ENCODE measurements at places on chromosomes 4 and X.

DNA sequence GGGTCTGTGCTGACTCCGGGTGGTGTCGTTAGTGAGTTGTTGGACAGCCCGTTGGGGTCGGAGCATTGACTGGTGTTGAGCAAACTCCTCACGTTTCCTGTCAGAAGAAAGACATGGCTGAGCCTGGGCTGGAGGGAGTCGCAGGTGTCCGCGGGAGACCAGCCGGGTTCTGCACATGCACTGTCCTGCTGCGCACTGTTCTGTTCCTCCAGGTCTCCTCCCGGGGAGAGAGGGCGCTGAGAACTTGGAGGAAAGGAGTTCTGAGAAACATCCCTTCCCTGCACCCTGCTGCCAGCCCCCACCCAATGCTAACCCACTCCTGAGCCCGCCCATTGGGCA lies 1.1 kb downstream of the ZNF141 start:
- DNase-seq, result no peak

GRCh38 chrX:2243913-2244460 lies 256.8 kb downstream of the DHRSX start:
- peak; percentile 92 for DNase-seq

GRCh38 chr4:10006231-10006600 lies 15.1 kb downstream of the SLC2A9 start:
- peak; percentile 22 for DNase-seq

DNA sequence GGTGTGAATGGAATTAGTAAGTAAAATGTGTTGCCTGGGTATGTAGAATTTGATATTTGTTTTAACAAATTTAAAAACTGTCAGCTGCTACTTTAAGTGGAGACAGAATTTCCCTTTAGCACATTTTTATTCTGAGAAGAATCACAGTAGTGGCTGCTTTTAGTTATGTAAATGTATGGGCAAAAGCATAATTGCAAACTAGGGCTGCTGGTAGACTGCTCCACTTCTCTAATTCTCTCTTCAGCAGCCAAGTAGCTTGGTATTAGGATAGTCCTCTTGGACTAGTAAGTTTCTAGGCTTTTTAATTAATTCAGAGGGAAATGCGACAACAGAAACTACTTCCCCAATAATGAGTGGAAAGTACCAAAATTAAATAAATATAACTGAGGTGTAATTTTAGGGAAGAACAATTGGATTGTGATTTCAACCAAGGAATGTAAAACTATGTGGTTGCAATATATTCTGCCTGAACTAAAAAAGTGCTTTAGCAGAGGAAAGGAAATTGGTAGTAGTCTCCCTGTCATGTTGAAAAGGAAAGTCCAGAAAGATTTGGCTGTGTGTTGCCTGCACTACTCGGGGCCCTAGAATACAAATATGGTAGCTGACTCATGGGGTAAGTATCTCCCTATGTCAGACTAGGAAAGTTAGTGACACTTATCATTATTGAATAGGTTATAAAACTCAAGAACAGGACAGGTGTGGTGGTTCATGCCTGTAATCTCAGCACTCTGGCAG lies 9.2 kb upstream of the EIF4E start:
- DNase-seq, result peak; percentile 36

- no peak for DNase-seq
Measured at GRCh38 chr4:124642846-124643245, 69.7 kb downstream of the ANKRD50 start.

DNA sequence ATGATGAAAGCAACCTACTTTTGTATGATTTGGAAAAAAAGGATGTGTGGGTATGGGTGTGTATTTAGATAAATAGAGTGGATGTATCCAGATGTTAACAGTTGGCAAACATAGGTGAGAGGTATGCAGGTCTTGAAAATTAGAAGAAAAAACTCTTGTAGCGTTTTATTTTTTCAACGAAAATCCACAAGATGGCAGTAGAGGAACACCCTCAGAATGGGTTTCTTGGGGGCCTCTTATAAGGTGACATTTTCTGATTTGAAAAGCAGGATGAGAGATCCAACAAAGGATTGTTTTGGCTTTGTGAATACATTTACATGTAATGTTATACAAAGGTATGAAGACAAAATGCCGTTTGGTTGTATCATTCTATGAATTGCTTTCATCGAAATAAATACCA lies 68.3 kb downstream of the FMR1NB start:
- DNase-seq, result peak; percentile 26

DNA sequence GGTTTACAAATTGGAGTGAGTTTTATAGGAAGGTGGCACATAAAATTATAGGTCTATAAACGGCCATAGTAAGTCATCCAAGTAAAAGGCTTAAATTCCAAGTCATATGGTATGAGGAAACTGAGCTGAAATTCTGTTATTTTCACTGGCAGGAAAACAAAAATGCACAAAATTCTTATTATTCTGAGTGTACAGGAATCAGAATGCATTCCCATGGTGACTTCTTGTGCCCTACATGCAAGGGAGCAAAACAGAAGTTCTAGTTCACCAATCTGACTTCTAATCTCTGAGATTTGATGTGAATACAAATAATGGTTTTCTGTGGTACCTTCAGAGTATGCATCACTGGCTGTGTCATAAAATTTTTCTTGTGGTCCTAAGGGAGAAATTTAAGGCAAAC lies 102.9 kb downstream of the CLCN4 start:
- DNase-seq, result peak; percentile 55

DNA sequence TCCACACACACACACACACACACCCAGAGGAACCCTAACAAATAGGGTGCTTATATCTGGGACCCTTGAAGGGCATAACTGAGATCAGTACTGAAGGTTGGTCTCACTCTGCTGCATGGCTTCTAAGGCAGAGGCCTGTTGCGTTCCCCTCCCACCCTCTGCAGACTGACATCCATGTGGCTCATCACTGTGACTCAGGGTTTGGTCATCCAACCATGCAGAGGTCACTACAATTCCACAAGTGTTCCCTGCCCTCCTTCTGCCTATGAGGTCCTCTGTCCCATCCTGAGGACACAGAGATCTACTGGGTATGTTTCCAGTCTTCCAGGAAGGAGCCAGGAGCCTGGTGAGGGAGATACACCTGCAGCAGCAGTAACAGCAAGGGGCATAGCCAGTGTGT lies 55.8 kb downstream of the XAGE2 start:
- peak; percentile 39 for DNase-seq

DNA sequence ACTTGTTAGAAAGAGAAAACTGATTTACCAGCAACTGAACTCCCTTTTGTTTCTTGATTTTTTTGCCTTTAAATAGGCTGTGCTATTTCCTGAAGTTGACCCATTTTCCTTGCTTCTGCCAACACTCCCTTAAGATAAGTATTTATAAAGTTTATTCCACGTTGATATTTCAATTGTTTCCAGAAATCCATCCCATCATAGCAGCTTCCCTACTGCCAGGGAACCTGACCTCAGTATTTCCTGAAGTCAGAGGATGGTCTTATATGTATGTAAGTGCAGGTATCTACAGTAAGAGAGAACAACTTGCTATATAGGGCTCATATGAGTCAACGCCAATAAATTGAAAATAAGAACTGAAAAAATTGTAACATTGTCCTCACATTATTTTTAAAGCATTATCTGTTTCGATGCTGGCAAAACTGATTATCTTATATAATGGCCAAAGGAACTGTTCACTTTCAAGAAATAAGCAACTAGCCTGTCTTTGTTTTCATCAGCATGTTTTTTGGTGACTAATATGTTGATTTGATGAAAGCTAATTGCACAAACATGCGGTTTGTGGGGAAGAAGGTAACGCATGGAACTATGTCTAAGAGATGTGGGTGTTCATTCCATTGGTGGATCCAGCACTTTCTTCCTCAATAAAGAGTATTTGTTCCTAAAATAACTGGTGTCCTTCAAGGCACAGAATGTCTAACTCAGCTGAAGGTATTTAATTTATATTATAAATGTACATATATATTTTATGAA lies 4.7 kb downstream of the LIMCH1 start:
- DNase-seq, result no peak

DNA sequence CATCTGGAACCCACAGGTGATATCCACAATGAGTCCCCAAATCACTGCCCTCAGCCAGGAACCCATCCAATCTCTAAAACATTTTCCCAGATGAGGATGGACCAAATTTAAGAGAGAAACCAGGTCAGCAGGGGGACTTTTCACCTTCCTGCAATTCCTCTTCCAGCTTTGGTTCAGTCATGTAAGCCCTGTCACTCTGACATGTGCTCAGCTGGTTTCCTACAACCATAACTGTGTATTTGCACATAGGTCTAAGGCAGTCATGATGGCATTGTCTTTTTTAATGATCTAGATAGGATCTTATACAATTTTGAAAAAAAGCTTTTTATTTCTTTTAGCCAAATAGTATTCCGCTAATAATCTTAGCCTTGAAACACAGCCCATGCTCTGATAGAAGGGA lies 6.5 kb downstream of the CXXC4 start:
- DNase-seq, result no peak

GRCh38 chr4:100609810-100610209 lies 92.0 kb upstream of the EMCN start:
- no peak for DNase-seq

- no peak for DNase-seq
Measured at GRCh38 chr4:97653701-97654100, 489.6 kb downstream of the STPG2 start.

- no peak for DNase-seq
Measured at GRCh38 chr4:148270630-148271029, 171.6 kb downstream of the NR3C2 start.

- peak; percentile 99 for DNase-seq
Measured at GRCh38 chr4:54082168-54082567, 17.8 kb upstream of the CHIC2 start.

GRCh38 chr4:86592553-86593249 lies 1.4 kb upstream of the PTPN13 start:
- peak; percentile 52 for DNase-seq

- no peak for DNase-seq
Measured at GRCh38 chr4:44662623-44663005, 11.2 kb upstream of the YIPF7 start.

GRCh38 chr4:54659313-54659712 lies 1.6 kb downstream of the KIT start:
- DNase-seq, result no peak

GRCh38 chrX:75603833-75604232 lies 81.0 kb upstream of the ZDHHC15 start:
- no peak for DNase-seq

DNA sequence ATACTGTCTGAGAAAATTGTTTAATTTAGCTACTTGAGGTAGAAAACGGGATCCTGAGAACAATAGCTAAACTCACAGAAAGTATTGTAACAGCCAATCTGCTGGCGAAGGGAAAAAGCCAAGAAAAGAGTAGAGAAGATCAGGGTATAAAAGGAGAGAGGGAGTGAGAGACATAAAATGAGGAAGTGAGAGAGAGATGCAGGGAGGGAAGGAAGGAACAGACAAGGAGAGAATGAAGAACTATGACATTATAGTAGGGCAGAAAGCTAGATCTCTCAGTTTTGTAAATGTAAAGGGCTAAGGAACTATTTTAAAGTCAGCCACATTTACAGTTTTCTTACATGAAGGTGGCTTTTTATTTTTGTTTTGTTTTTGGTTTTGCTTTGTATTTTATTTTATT lies 1.6 kb upstream of the GIMD1 start:
- no peak for DNase-seq

DNA sequence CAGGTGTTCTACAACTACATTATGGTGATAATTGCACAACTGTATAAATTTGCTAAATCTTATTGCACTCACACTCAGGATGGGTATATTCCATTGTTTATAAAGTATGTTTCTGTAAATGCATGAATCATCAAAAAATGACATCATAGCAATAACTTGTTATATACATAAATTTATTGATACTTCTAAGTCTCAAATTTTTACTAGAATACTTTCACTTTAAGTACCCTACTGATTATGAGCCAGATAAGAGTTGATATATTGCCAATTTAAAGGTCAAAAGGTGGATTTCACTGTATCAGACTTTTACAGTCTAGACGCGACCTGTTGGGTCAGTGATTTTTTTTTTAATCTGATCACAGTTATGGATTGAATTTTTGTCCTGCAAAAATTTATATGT lies 37.4 kb upstream of the MTMR1 start:
- no peak for DNase-seq

GRCh38 chrX:20029728-20030127 lies 38.9 kb upstream of the BCLAF3 start:
- no peak for DNase-seq

DNA sequence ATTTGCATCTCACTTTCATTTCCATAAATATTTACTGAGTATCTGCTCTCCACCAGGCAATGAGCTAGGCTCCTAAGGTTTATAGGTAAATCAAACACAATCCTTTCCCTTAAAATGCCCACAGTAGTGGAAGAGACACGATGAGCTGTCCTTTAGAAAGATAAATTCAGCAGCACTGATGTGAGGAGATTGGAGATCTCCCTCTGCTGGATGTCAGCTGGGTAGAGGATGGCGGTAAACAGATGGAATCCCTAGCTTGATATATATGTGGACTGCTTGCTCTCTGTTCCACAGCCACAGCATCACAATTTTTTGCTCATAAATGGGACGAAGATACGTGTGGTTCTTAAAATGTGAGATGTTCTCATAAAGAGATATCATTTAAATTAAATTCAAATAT lies 216.4 kb upstream of the RASGEF1B start:
- no peak for DNase-seq

- peak; percentile 49 for DNase-seq
Measured at GRCh38 chr4:153733751-153734448, 25.9 kb downstream of the RNF175 start.

DNA sequence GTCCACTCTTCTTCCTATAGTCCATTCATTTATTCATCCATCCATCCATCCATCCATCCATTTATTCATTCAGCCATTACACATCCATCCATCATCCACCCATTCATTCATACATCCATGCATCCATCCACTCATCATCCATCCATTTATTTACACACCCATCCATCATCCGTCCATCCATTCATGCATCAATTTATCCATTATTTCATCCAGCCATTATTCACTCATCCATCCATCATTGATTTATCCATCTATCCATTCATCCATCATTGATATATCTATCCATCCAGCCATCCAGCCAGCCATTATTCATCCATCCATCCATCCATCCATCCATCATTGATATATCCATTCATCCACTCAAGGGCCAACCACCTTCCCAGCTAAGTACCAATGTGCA lies 12.7 kb downstream of the CPZ start:
- DNase-seq, result no peak

DNA sequence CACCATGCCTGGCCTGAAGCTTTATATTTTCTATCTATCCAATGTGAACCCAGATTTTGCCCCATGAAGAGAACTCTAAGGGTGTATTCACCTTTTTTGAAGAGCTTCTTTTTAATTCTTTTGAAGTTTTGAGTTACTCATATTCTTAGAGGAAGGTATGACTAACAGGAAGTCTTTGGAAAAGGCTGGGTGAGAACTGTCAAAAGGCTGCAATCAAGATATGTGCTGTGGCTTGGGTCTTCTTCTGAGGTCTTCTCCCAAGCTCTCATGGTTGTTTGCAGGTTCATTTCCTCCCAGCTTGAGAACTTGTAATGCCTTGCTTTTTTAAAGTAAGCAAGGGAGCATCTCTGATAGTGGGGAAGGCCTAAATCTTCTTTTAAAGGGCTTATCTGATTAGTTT lies 3.1 kb upstream of the C4orf17 start:
- no peak for DNase-seq

DNA sequence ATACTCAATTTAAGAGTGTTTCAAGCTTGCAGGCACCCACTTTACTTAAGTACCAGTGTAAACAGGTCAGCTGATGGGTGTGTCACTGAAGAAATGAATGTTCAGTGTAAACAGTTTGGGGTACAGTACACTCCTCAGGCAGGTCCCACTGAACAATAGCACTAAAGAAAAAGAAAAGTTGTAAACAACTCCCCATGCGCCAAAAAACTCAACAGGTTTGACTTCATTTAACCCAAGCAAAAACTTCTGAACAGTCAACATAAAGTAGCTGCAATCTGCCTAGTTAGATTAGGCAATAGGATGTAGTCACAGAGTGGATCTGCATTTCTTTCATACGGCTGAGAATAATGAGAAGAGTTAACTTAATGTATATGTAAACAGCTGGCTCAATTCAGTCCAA lies 93.2 kb downstream of the FAM13A start:
- DNase-seq, result no peak
